NCI-H345 (cell line): ENCODE measurements at places on chromosomes 4 and X.

GRCh38 chr4:103429283-103429682 is 231.1 kb upstream of the CENPE start:
- DNase-seq, result no peak

GRCh38 chr4:57501720-57502119 is 391.5 kb upstream of the IGFBP7 start:
- no peak for DNase-seq

GRCh38 chr4:54843946-54844345 is 186.2 kb downstream of the KIT start:
- DNase-seq, result no peak

DNA sequence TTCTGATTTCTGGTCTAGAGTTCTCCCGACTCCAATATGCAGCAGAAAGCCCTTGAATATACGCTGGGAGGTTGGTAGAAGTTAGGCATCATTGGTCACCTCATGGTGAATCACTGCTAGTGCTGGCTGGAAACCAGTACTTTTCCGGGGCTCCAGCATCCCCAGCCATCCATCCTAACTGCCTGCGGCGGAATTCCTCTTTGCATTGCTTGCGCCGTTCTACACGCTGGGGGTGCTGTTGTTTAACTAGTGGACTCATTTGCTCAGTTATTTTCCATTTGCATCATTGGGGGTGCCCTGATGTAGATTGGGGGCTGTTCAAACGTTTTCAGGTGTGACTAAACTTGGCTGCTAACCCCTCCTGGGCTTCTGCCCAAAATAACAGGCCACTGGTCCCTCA is 23.3 kb upstream of the GPR50 start:
- no peak for DNase-seq

GRCh38 chr4:186695392-186695791 is 28.3 kb downstream of the FAT1 start:
- DNase-seq, result peak; percentile 61

- no peak for DNase-seq
Observed at GRCh38 chrX:154419189-154419588, 7.8 kb downstream of the TAFAZZIN start.

DNA sequence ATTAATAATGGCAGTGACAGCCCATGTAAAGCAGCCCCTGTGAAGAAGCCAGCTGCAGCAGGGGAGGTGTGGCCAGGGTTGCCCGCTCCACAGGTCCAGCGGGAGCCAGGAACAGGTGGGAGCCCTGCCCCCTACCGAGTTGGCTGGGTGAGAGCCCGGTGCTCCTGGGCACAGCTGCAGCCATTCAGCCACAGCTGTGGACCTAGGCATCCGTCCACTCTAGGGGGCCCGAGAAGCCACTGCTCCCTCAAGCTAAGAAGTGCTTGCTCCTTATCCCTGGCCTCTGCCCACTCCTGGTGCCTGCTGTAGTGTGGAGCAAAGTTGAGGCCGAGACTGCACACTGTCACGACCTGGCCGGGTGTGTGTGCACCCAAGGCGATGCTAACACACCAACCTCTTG is 1469.0 kb downstream of the PCDH7 start:
- DNase-seq, result no peak

- DNase-seq, result no peak
Observed at GRCh38 chrX:31269914-31270313, 198.1 kb upstream of the FTHL17 start.

DNA sequence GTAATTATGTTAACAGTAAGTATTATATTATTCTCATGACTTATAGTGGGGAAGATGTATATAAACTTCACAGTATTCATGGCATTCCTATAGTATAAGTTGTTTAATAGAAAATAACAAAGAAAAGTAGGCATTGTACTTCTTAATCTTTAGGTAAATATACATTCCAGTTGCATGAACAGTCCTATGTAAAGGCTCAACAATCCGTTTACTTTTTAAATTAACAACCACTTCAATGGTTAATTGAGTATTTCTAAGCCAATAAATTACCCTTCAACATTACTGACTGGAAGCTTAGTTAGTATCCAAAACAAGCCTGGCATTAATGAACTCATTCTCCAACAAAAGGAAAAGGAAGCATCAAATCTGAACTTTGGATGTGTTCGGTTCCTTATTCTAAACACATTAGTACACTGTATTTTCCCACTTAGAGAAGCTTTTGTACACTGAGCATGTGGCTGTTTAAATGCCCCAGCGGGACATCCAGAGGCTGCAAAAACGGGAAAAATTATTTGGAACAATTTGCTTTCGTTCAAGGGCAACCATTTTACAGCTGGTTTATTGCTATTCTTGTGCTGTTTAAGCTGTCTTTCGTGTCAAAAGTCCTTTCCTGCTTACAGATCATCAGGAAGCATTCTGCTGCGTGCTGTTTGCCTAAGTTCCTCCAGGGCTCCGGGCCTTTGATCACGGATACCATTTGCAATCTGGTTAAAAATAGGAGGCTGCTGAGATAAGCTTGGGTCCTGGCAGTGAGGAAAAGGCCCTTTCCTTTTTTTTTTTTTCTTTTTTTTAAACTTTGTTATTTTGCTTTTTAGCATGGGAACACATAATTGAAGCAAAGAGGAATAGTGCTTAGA is 460.3 kb downstream of the SPRY1 start:
- DNase-seq, result peak; percentile 20

GRCh38 chrX:100636321-100636991 is at the start of gene TSPAN6:
TSPAN6 (minus strand) TSS chrX:100636806; CDS start chrX:100636694, 112 bp downstream.
- no peak for DNase-seq

- DNase-seq, result peak; percentile 68
Observed at GRCh38 chr4:7630568-7631287, 196.0 kb upstream of the PSAPL1 start.

DNA sequence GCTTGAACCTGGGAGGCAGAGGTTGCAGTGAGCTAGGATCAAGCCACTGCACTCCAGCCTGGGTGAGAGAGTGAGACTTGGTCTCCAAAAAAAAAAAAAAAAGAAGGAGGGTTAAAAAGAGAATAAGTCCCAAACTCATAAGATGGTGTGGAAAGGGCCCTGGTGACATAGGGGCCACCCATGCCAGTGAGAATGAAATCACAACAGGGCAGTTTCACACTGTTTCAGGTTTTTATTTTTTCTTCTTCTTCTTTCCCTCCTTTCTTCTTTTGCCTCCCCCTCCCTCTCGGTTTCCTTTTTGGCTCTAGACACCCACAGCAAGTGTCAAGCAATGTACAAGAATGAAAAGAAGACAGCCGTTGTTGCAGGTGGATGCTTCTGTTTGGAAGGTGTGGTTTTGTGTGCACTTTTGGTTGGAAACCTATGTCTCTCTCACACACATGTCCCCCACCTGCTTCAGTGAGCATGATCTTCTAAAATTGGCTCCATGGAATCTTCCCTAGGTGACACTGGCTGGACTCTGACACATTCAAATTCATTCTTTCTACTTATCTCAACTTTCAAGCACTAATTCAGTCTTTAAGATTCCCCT is 14.4 kb upstream of the TLR8 start:
- no peak for DNase-seq

- no peak for DNase-seq
Observed at GRCh38 chrX:103258275-103258674, 3.3 kb upstream of the TCEAL8 start.

GRCh38 chr4:88933414-88934160 is 123.4 kb downstream of the FAM13A start:
- DNase-seq, result no peak

GRCh38 chrX:143472347-143472938 is 44.8 kb downstream of the SPANXN3 start:
- peak; percentile 37 for DNase-seq

- no peak for DNase-seq
Observed at GRCh38 chr4:186729856-186730255, 6.2 kb upstream of the FAT1 start.

DNA sequence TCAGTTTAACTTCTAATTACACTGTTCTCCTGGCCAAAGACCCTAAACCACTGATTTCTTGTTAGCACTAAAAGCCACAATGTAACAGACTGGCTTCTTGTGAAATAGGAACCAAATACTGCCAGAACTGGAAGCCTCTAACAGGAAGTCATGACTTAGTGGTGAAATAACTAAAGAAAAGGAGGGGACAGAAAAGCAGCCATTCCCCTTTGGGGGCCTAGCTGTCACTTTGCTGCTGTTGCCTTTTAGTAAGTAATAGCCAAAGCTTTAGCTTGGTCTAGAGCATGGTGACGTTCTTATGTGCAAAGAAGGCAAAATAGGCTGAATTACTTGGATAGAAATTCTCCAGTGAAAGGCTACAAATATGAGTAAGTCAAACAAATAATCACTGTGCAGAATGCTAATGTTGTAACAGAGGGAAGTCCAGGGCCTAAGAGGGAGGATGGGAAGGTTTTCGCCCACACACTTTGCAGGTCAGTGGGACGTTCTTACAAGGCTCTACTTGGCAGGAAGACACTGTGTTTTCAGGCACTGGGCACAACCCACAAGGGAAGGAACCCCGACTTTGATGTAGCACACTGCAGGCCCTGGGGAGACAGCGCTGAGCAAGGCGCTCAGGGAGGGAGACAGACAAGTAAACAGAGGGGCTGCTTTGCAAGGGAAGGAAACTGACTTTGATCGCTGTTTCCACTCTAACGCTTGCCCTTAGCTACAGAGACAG is 16.7 kb downstream of the GAB3 start:
- DNase-seq, result no peak

- no peak for DNase-seq
Observed at GRCh38 chr4:14994242-14994641, 8.0 kb upstream of the CPEB2 start.

GRCh38 chrX:151363316-151363715 is 33.7 kb upstream of the VMA21 start:
- DNase-seq, result no peak

GRCh38 chr4:102338405-102338804 is 6.9 kb downstream of the SLC39A8 start:
- no peak for DNase-seq

DNA sequence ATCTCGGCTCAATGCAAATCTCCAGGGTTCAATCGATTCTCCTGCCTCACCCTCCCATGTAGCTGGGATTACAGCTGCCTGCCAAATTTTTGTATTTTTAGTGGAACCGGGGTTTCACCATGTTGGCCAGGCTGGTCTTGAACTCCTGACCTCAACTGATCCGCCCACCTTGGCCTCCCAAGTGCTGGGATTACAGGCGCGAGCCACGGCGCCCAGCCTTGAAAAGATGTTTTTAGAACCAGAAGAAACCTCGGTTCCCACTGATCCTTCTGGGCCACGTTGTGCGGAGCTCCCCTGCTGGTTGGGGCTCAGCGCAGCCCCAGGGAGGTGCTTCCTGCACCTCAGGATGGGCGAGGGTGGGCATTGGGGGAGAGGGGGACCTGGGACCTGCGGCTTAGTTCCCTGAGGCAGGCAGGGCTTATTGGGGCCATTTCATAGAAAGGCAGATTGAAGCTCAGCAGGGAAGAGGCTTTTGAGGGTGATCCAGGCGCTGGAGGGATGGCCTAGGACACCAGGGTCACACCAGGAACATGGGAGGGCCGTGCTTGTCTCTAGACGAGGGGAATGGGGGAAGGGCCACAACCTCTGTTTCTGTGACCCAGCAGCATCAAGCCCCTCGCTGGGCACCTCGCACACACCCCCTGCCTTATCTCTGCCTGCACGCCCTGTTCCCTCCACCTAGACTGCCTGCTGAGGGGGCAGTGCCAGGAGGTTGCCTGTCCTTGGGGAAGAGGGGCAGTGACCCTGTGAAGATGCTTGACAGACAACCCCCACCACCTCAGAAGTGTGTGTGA is 6.3 kb upstream of the ADD1 start:
- no peak for DNase-seq

DNA sequence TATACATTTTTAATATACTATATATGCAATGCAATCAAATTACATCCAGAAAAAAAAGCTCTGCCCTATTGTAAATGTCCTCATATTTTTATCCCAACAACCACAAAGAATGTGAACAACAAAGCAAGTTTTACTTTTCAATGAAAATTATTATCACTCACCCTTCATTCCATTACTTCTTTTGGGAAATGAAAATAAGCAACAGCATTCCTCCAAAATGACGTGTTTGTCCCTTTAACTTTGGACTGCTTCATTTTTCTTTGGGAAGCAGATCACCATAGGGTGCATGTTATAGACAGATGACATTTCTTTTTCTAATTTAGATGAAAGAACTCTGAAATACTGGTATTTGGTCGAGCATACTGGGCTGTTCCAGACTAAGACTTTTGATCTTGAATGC is 667.1 kb upstream of the BOD1L1 start:
- DNase-seq, result no peak

- no peak for DNase-seq
Observed at GRCh38 chrX:148389629-148390028, 110.8 kb upstream of the AFF2 start.

- no peak for DNase-seq
Observed at GRCh38 chrX:68877606-68878005, 48.8 kb downstream of the EFNB1 start.

DNA sequence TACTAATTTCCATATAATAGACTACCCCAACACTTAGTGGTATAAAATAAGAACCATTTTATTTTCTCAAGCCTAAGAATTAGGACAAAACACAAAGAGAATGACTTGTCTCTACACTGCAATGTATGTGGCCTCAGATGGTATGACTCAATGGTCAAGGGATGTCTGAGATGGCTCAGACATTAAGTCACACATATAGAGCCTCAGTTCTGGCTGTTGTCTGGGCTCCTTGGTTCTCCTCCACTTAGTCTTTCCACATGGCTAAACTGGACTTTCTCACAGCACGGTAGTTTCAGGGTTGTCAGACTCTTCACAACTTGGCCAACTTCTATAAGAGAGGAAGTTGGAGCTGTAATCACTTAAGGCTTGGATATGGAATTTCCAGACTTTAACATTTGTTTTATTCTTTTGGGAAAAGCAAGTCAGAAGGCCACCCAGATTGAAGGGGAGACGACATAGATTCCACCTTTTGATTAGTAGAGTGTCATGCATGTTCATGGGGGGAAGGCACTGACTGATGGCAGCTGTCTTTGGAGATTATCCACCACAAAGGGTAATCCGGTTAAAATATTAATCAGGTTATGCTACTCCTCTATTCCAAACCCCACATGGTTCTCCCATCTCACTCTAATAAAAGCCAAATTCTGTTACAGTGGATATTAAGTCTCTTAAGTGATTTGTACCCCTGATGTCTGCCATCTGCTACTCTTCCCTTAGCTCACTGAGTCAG is 9.4 kb downstream of the IL15 start:
- no peak for DNase-seq

DNA sequence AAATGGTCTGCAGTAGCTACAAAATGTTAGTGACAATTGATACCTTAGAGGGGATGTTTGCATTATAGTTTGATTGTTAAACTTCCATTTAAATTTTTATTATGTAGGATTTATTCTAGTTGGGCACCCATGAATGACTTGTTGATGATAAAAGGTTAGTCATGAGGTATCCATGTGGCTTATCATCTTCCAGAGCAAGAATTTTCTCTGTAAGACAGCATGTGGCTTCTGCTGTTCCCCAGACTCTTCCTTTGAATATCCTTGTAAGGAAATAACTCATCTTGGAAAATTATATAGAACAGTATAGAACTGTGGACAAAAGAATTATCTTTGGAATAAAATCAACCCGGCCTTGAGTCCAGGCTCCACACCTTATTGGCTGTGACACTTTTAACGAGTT is 40.1 kb upstream of the KLHL8 start:
- no peak for DNase-seq

- DNase-seq, result no peak
Observed at GRCh38 chr4:143372093-143372915, 35.6 kb downstream of the GAB1 start.

- no peak for DNase-seq
Observed at GRCh38 chrX:11555759-11556158, 110.0 kb downstream of the ARHGAP6 start.

- DNase-seq, result no peak
Observed at GRCh38 chr4:7157666-7158065, 34.7 kb upstream of the SORCS2 start.

- no peak for DNase-seq
Observed at GRCh38 chr4:135277068-135277979, 1075.7 kb upstream of the PABPC4L start.
